Stimulated activated CD8-positive, alpha-beta memory T cell treated with anti-CD3 and anti-CD28 coated beads, Interleukin-12 subunit alpha, Interleukin-12 subunit beta, amount 100 ng/mL, for 1 hour (primary cell): ENCODE measurements at places on chromosomes 4 and X.

GRCh38 chrX:41335198-41335957 lies 1.4 kb downstream of the DDX3X start:
- no peak for DNase-seq

- DNase-seq, result no peak
These were observed 22.8 kb downstream of the GPRIN3 start for GRCh38 chr4:89284828-89285227.

DNA sequence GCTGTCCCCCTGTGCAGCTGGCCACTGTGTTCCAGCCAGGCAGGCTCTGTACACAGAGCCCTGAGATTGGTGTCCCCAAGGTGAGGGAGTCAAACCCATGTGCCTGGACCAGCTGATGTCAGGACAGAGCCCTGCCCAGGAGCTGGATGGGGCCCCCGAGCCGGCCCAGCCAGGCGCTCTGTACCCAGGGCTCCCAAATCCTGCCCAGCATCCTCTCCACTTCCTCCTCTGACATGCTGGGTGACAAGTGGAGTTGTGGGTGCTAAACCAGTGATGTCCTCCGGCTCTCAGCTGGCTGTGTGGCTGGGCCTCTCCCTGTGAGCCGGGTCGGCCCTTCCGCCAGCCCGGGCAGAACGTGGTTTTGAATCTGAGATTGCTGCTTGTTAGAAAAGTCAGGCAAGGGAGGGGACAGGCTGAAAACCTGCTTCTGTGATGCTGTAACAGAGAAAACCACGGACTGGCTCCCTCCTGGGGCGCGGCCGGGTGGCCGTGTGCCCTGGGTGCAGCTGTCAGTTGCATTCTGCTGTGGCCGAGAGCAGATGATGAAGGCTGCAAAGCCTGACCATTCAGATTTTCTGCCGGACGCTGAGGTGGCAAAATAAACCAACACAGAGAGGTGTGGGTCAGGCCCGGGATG lies 7.9 kb upstream of the CPLX1 start:
- no peak for DNase-seq

- DNase-seq, result no peak
These were observed 33.5 kb upstream of the ESX1 start for GRCh38 chrX:104288269-104288668.

DNA sequence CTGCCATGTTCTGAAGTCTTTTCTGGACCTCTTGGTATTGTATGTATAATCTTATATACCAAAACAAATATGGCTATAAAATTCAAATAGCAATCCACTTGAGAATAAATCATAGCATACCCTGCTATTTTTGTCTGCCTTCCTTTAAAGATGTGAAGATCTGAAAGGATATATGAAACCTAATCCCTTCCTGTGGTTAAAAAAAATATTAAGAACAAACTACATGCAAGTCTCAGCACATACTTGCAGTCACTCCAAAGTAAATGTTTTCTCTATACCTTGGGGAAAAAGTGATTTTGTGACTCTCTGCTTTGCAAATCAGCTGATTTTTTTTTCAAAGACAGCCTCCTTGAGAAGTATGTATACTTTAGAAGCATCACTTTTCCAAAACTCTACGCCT lies 322.9 kb downstream of the ANKRD50 start:
- no peak for DNase-seq
